ENCODE measurements at places on chromosomes 2 and 18.

GRCh38 chr18:4134700-4135099, 320.4 kb downstream of the DLGAP1 start:
- DNase-seq = no peak

DNA sequence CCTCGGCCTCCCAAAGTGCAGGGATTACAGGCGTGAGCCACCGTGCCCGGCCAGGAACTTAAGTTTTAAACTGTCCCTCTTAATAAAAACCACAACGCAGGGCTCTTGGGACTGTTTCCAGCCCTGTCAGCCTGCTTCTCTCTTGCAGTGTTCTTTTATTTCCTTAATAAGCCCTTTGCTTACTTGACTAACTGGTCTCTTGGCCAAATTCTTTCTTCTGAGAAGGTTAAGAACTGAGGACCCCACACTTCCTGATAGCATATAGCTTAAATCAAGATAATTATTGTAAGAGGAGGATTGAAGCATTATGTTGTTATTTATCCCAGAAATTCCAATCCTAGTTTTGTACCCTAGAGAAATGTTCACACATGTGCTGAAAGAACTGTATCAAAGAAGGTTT, 128.2 kb upstream of the UXS1 start:
- no peak for DNase-seq

- DNase-seq = no peak
These were observed 24.7 kb upstream of the COLEC12 start for GRCh38 chr18:525036-525797.

DNA sequence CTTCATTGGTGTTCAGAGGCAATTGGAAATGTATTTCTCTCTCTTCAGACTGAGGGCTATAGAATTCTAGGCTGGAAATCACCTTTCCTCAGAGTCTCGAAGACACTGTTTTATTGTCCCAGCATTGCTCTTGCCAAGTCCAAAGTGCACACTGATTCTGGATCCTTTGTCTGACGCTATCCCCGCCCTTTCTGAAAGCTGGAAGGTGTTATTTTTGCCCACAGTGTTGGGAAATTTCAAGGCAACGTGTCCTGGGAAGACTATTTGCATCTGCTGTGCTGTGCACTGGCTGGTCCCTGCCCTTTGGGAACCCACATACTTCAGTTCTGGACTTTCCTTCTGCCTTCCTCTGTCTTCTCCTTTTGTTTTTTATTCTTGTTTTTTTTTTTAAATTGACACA, 190.8 kb downstream of the SH3BP4 start:
- DNase-seq = no peak

DNA sequence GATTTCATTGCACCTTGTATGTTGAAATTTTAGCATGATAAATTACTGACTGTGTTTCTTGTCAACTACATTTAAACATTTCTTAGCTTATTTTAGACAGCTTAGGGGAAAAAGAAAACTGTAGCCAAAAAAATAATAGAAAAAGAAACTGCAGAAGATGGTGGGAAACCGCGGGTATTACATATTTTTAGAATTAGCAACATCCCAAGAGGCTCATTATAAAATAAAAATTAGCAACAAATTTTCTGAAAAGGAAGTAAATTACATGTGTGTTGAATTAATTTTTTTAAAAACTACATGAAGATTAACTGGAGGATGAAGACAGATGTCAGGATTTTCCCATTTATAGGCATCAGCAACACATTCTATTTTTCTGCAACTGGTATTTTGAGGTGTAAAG, 4.3 kb downstream of the PELI1 start:
- DNase-seq = no peak

- DNase-seq = no peak
These were observed at the start of gene FIGN for GRCh38 chr2:163735685-163736432. TSS of gene FIGN (minus strand) at chr2:163736008. CDS start at chr2:163734927, 1,081 bp downstream.
